RCC 7860 (cell line): ENCODE measurements at places on chromosomes 13 and 19.

DNA sequence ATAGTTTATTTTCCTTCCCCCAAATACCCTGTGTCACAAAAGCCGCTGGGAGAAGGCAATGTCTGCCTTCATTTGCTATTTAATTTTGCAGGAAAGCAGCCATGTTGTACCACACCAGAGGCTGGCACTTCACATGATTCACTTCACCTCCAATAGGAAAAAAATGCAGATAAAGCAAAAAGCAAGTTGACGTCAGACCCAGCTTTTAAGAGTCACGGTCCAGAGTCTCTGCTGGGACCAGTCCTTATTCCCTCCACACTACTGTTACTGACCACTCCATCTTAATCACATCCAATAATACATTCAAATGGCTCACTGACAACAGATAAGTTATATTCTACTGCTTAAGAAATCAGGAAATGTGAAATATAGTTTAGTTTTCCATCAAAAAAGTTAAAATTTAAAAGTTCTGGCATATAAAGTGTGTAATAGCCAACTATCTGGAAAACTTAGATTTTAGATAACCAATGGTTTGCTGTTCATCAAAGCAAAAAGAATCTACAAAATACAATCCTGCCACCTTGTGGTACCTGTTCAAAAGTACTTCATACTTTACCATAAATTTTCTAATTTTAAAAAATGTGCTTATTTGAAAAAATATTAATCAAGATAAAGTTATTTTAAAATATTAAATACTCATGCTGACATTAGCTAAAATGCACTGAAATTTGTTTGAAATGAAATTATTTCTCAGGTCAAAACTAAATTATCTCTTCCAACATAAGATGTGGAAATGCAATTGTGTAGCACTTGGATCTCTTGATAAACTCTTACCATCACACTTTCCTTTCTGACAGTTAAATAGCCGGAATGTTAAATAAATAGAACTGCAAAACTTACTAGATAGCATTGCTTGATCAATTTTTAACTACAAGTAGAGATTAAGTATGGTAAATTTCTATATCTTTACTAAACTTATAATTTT lies 97.3 kb downstream of the SERP2 start:
- DNase-seq: peak; percentile 7

- no peak for DNase-seq
Measured at GRCh38 chr19:43723588-43723987, 7.7 kb downstream of the IRGC start.

GRCh38 chr13:45109102-45109720 lies 11.1 kb upstream of the GTF2F2 start:
- DNase-seq: peak; percentile 40

DNA sequence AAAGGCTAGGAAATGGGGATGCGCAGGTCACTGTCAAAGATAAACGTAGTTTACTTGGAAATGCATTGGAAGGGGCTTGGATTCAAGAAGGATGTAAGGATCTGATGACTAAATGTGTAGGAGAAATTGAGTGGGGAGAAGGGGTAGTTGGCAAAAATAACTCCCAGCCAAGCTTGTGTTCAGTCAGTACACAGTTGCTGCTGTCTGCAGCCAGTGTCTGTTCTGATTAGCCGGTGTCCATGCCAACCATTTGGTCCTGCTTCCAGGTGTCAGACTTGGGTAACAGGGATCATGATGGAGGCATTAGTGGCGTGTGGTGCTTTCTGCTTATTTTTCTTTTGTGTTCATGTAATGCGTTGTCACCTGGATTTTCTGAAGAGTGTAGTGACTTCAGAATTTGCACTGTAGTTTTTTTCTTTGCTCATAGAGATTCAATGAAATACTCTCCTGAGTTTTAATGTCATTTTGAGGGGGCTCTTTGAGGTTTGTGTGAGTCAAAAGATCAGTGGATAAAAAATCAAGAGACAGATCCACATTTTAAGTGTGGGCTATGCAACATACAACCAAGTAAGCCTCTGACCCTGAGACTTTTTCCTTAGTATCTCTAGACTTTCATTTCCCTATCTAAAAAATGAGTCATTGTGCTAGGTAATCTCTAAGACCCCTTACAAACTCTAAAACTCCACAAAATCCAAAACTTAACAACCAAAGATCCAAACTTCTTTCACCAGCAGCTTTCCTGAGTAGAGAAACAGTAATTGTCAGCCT lies 103.9 kb downstream of the WDFY2 start:
- no peak for DNase-seq

DNA sequence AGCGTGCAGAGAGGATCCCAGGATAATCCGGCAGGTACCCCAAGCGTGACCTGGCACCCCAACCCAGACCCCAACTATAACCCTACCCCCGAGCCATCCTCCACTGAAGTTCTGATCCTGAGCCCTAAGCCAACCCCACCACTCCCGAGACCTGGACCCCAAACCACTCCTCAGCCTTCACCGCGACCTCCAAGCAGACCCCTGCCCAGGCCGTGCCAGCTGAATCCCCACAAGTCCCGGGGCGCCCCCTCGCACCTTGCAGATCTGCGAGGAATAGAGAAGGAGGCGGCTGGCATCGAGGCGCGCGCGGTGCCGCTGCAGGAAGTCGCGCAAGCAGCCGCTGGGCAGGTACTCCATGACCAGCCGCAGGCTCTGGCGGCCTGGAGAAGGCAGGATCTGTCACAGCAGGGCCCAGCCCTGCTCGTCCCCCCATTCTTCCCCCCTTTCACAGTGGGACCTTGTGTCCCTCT lies 10.1 kb upstream of the INSL3 start:
- no peak for DNase-seq

- DNase-seq: no peak
Measured at GRCh38 chr13:28492569-28493367, 2.2 kb downstream of the FLT1 start.

DNA sequence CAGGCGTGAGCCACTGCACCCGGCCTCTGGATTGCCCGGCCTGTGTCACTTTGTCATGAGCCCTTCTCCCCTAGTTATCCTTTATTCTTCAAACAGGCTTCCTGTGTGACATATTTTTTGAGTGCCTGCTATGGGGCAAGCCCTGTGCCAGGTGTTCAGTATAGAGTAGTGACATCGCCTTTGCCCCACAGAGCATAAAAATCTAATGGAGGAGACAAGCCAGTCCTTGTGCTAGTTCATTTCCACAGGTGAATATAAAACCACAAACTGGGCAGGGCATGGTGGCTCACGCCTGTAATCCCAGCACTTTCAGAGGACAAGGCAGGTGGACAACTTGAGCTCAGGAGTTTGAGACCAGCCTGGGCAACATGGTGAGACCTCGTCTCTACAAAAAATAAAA lies 43.2 kb downstream of the BBC3 start:
- DNase-seq: no peak

GRCh38 chr19:51317968-51318367 lies 6.5 kb downstream of the IGLON5 start:
- no peak for DNase-seq

GRCh38 chr13:91232716-91233115 lies 114.8 kb upstream of the MIR17HG start:
- no peak for DNase-seq

GRCh38 chr13:112073245-112074138 lies 6.5 kb downstream of the SOX1 start:
- DNase-seq: no peak

- no peak for DNase-seq
Measured at GRCh38 chr19:17806945-17807344, 12.0 kb downstream of the B3GNT3 start.

DNA sequence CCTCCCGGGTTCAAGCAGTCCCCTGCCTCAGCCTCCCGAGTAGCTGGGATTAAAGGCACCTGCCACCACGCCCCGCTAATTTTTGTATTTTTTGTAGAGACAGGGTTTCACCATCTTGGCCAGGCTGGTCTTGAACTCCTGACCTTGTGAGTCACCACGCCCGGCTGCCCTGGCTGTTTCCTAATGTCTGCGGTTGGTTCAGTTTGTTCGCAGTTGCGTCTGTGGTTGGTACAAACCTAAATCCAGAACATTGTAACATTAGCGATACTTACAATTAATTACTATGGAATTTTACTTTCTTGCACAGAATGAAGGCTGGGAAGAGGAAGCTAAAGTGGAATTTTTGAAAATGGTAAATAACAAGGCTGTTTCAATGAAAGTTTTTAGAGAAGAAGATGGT lies 38.1 kb downstream of the RNF17 start:
- peak; percentile 6 for DNase-seq

- DNase-seq: peak; percentile 47
Measured at GRCh38 chr19:49817964-49818648, at the start of gene MED25. MED25 (plus strand) TSS chr19:49818289; CDS start chr19:49818342, 53 bp downstream.

DNA sequence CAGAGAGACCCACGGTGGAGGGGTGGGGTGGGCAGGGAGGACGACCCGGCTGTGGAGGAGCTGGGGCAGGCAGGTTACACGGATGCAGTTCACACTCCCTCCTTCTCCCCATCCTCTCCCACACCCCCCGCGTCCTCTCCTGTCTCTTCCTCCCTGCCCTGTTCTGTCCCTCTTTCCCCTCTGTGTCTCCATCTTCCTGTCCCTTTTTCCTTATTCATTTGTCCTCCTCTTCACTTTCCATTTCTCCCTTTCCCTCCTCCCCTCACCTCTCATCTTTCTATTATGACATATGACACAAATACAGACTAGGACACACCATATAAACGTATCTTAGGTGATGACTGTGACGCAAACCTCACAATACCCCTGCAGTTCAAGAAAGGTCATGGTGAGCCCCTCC lies 96.6 kb downstream of the SCGB2B2 start:
- no peak for DNase-seq

DNA sequence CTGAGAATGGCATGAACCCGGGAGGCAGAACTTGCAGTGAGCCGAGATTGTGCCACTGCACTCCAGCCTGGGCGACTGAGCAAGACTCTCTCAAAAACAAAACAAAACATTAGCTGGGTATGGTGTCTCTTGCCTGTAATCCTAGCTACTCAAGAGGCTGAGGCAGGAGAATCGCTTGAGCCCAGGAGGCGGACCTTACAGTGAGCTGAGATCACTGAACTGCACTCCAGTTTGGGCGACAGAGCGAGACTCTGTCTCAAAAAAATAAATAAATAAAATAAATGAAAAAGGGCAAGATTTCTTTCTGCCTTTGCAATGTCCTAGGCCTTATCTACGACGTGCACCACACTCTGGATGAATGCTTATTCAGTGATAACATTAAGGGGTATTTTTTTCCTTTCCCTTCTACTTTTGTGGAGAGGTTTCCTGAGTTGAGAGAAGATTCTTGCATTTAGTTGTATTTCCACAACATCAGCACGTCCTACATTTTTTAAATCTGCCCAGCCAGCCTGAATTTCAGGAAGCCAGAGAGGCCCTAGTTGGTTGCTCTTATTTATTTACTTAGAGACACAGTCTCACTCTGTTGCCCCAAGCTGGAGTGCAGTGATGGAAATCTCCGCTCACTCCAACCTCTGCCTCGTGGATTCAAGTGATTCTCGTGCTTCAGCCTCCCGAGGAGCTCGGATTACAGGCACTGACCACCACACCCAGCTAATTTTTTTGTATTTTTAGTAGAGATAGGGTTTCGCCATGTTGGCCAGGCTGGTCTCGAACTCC lies 26.1 kb upstream of the OR1M1 start:
- no peak for DNase-seq

- DNase-seq: no peak
Measured at GRCh38 chr19:52778811-52779210, 7.8 kb downstream of the ZNF600 start.

- no peak for DNase-seq
Measured at GRCh38 chr19:37467608-37468090, 405 bp upstream of the ZNF569 start.

- DNase-seq: no peak
Measured at GRCh38 chr13:51747438-51748434, 56.2 kb downstream of the DHRS12 start.

DNA sequence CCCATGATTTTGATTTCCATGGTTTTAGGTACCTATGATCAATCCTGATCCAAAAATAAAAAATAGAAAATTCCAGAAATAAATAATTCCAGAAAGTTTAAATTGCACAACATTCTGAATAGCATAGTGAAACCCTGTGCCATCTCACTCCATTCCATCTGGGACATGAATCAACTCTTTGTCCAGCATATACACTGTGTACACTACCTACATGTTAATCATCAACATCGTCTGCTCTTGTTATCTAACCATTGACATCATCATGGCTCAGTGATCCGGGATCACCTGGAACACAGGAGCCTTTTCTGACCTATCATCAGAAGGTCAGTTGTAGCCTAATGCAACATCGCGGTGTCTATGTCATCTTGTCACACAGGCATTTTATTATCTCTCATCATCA lies 75.6 kb downstream of the MYO16 start:
- DNase-seq: peak; percentile 15

DNA sequence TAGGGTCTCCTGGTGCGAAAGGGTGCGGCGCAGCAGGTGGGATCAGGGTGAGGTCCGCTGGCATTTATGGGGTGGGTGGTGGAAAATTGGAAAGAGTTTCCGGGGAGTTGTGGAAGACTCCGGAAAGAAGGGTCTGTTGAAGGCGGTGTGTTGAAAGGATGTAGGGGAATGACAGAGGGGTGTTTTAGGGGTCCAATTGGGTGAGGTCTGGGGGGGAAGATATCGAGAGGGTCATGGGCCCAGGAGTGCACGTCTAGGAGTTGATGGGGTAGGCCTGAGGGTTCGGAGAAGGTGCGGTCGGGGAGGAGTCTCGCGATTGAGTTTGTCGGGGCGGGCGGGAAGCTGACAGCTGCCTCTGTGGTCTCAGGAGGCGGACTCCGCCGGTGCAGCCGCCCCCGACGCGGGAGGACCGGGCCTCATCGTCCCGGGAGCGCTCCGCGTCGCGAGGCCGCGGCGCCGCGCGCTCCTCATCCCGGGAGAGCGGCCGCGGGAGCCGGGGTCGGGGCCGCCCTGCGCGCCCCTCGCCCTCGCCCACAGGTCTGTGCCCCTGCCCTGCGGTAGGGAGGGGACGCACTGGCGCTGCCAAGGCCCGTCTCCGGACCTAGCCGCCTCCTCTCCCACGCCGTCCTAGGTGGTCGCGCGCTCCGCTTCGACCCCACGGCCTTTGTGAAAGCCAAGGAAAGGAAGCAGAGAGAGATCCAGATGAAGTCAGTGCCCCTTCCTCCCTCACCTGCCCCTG lies 7.0 kb downstream of the PGLYRP1 start:
- DNase-seq: no peak

- no peak for DNase-seq
Measured at GRCh38 chr13:113897966-113898365, 34.1 kb upstream of the GAS6 start.

- DNase-seq: no peak
Measured at GRCh38 chr13:98505217-98505616, 71.7 kb downstream of the STK24 start.

- peak; percentile 12 for DNase-seq
Measured at GRCh38 chr19:10189616-10190015, 5.1 kb downstream of the DNMT1 start.

DNA sequence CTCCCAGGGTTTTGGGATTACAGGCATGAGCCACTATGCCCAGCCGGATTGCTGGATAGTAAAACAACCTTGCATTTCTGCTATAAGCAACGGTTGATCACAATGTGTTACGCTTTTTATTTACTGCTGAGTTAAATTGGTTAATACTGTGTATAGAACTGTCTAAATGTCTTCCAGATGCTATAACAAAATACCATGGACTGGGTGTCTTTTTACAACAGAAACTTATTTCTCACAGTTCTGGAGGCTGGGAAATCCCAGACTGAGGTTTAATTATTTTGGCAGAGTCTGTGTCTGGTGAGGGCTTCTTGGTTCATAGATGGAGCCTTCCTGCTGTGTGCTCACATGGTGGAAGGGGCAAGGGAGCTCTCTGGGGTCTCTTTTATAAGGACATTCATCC lies 65.5 kb downstream of the ING1 start:
- DNase-seq: no peak

- DNase-seq: peak; percentile 56
Measured at GRCh38 chr19:7888145-7888825, at the start of gene LRRC8E. LRRC8E (plus strand) TSS chr19:7888510; CDS start chr19:7895604, 7,094 bp downstream.

- no peak for DNase-seq
Measured at GRCh38 chr19:18484992-18485391, 36.9 kb downstream of the ELL start.

- no peak for DNase-seq
Measured at GRCh38 chr13:26219726-26220125, 2.4 kb downstream of the RNF6 start.
